Cardiac muscle cell (in vitro differentiated cells and primary cell): ENCODE measurements at places on chromosomes 5 and 9. TPM values are rescaled to one million over a fixed set of nuclear protein-coding genes. Genes with fewer than 3 reads are reported as not detected.

The PCDHGB2 gene
- total RNA-seq: 2.7 and 3.0 TPM in 2 replicates

The CARD9 gene
- total RNA-seq: 0.46 and 2.1 TPM in 2 replicates

The KIF27 gene
- total RNA-seq: 2.6 and 6.2 TPM in 2 replicates

The GABRB2 gene
- 1.8 and 3.3 TPM in 2 replicates for total RNA-seq

The SUSD1 gene
- total RNA-seq: 13.2 and 15.2 TPM in 2 replicates

The MUSK gene
- not detected in 2 replicates for total RNA-seq

The PCDHA12 gene
- total RNA-seq: 9.5 and 10.5 TPM in 2 replicates

The STPG3 gene
- total RNA-seq: 0.95 TPM in 1 of 2 replicates, not detected in the other

The SLC36A2 gene
- total RNA-seq: not detected in 2 replicates

The SH3RF2 gene
- 27.9 and 43.1 TPM in 2 replicates for total RNA-seq

The TMC1 gene
- total RNA-seq: not detected in 2 replicates

The PCDHGA2 gene
- 0.95 and 1.8 TPM in 2 replicates for total RNA-seq

The TTLL11 gene
- total RNA-seq: 3.6 and 4.7 TPM in 2 replicates

The RANBP6 gene
- total RNA-seq: 16.0 and 18.0 TPM in 2 replicates

The SLIT3 gene
- 62.5 and 111 TPM in 2 replicates for total RNA-seq

The AHRR gene
- total RNA-seq: 1.2 and 1.4 TPM in 2 replicates

The SMC2 gene
- total RNA-seq: 8.6 and 15.5 TPM in 2 replicates

The PCDHA2 gene
- 4.5 and 5.1 TPM in 2 replicates for total RNA-seq

The KCNT1 gene
- 0.11 and 0.12 TPM in 2 replicates for total RNA-seq

The TLX3 gene
- not detected in 2 replicates for total RNA-seq

The SLC46A2 gene
- not detected in 2 replicates for total RNA-seq

The IL9 gene
- not detected in 2 replicates for total RNA-seq

The NEURL1B gene
- total RNA-seq: 32.7 and 55.8 TPM in 2 replicates

The MAMDC4 gene
- total RNA-seq: 22.2 and 29.7 TPM in 2 replicates

The GPR107 gene
- total RNA-seq: 19.7 and 23.9 TPM in 2 replicates

The SYNPO gene
- 2.7 and 4.4 TPM in 2 replicates for total RNA-seq

The NOTCH1 gene
- 17.8 and 20.9 TPM in 2 replicates for total RNA-seq

The ZNG1C gene
- 11.1 and 39.3 TPM in 2 replicates for total RNA-seq

The FBLL1 gene
- 0.63 and 1.2 TPM in 2 replicates for total RNA-seq

The PCDHGA8 gene
- total RNA-seq: 2.3 and 2.5 TPM in 2 replicates
